Motor neuron (in vitro differentiated cells): ENCODE measurements at places on chromosomes 7 and 10.
A peak's percentile ranks its signal among the peaks of the same experiment; 100 is the strongest.

DNA sequence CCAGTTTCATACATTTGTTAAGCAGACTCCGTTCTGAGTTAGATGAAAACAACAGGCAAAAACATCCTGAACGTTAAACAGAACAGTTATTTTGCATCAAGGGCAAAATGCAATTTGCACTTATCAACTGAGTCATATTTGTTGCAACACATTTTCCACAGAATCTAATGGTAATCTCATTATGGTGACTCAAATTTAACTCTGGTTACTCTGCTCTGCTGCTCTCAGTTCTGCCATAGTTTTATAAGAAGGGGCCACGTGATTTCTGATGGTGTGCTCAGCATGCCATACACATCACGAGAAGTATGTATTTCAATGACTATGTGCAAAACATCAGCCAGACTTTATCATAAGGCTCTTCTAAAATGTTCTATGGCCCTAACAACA lies 148.8 kb downstream of the CHCHD3 start:
- no peak for ATAC-seq

- ATAC-seq: no peak
Observed at GRCh38 chr10:525565-526315, 163.7 kb downstream of the DIP2C start.

- ATAC-seq: no peak
Observed at GRCh38 chr7:100430493-100431285, 1.1 kb downstream of the MEPCE start.

- peak; percentile 65 for ATAC-seq
Observed at GRCh38 chr7:142231716-142232115, 26.1 kb downstream of the PRSS58 start.

DNA sequence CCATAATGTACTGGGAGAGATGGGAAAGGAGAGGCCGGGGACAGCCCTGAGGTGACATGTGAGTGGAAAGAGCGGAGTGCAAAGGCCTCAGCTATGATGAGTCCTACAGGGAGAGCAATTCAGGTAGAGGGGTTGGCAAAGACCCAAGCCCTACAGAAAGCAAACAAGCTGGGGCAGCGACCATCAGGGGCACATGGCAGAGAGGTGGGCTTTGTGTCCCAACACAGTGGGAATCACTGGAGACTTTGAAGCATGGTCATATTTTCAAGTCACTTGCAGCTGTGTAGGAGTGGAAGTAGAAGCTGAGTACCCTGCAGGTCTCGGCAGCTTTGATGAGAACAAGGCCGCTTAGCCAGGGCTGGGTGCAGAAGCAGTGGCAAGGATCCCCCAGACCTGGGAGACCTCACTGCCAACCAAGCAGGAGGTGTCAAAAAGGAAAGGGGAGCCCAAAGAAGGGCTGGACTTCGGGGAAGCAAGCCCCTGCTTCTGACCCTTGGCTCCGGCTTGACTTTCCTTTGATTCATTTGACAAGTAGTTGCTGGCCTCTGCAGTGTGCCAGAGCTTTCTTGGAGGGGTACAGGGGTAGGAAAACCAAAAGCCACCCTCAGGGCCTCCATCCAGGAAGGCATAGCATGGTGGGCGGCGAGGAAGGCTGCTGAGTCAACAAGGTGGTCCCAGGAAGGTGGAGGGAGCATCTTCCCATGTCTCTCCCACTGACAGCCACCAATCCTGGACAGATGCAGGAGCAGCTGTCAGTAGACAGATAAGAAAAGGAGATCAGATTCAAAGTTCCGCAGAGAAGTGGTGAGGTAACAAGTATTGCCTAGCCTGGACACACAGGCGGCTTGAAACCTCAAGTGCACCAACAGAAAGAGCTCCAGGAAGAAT lies 1.9 kb upstream of the PGAM2 start:
- ATAC-seq: no peak

DNA sequence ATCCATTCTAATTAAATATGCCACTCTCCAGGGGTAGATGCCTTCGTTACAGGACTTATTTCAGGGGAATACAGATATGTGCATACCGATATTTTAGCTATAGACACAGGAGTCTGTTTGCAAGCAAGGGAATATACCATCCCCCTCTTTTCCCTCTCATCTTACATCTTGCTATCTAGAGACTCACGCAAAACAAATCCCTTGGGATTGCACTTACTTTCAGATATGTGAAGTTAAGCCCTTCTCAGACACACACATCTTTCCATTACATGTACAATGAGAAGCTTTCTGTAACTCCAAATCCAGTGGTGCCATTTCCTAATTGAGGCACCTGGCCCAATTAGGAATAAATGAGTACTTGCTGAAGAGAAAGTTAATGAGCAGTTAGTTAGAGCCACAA lies 250.4 kb upstream of the FZD8 start:
- ATAC-seq: no peak

DNA sequence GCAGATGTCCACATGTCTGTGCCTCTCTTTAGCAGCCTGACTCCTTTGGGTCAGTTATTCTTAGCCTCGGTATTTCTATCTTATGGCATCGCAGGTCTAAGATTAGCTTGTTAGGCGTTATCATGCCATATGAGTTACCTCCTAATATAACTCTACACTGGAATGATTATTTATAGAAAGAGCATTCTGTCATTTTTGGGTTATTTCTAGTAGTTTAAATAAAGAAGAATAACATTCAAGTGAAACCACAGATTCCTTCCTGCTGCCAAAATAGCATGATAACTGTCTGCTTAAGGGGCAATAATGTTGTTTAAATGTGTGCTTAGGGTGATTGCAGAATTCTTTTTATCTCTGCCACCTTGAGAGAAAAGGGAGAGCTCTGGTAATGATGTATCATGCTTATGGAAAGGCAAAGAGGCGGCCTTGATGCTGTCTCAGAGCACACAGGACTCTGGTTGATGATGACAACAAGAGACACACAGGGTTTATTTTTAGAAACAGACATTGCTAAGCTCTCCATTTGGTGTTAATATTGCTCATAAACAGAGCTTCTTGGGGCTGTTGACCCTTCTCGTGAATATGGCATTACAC lies 10.4 kb downstream of the HDAC9 start:
- no peak for ATAC-seq

DNA sequence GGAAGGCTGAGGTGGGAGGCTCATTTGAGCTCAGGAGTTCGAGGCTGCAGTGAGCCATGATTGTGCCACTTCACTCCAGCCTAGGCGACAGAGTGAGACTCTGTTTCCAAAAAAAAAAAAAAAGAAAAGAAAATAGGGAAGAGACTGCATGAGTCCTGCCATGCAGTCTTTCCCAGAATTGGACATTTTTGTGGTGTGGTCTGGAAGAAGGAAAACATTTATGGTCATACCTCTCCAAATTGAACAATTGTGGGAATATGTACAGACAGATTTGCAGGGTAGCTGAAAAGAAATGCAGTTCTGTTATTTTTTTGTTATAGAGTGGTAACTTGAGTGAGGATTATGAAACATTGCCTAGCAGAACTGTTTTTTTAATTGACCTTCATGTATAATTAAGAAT lies 198.1 kb downstream of the AUTS2 start:
- no peak for ATAC-seq

- ATAC-seq: no peak
Observed at GRCh38 chr7:32047801-32048200, 22.4 kb downstream of the PDE1C start.

GRCh38 chr7:55065511-55066229 lies 46.9 kb downstream of the EGFR start:
- ATAC-seq: peak; percentile 88

GRCh38 chr10:32337350-32337749 lies 9.6 kb downstream of the EPC1 start:
- no peak for ATAC-seq

GRCh38 chr7:10429031-10429430 lies 544.6 kb upstream of the PHF14 start:
- no peak for ATAC-seq

GRCh38 chr7:4727914-4728705 lies 46.0 kb downstream of the FOXK1 start:
- ATAC-seq: no peak

DNA sequence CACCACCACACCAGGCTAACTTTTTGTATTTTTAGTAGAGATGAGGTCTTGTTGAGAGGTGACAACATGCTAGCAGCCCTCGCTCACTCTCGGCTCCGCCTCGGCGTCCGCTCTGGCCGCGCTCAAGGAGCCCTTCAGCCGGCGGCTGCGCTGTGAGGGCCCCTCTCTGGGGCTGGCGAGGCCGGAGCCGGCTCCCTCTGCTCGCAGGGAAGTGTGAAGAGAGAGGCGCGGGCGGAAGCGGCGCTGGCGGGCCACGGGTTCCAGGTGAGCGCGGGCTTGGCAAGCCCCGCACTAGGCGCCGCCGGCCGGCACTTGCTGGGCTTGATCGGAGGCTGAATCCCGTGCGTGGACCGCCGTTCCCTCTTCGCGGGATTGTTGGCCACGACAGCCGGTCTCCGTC lies 83.0 kb downstream of the EEPD1 start:
- ATAC-seq: no peak

DNA sequence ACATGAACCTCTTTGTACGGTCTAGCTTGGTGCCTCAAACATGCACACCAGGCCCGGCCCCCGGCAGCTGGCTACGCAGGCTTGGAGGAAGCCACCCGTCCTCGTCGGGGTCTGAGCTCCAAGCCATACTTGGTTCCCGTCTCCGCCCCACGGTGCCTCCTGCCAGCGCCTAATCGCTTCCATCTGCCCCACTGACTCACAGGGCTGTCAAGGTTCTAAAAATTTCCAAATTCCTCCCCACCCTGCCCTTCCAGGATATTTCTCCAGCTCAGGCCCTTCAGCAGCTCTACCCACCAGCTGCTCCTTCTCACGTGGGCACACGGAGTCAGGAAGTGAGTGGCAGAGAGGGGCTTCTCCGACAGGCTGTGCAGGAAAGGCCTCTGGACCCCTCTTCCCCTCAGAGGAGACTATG lies 38.8 kb downstream of the TMEM270 start:
- no peak for ATAC-seq

GRCh38 chr7:29471444-29472138 lies 92.0 kb upstream of the PRR15 start:
- no peak for ATAC-seq

- no peak for ATAC-seq
Observed at GRCh38 chr10:92076722-92077121, 153.2 kb downstream of the BTAF1 start.

GRCh38 chr10:29715296-29715695 lies 80.5 kb upstream of the SVIL start:
- ATAC-seq: no peak

GRCh38 chr7:17275749-17276671 lies 22.4 kb upstream of the AHR start:
- ATAC-seq: peak; percentile 58

DNA sequence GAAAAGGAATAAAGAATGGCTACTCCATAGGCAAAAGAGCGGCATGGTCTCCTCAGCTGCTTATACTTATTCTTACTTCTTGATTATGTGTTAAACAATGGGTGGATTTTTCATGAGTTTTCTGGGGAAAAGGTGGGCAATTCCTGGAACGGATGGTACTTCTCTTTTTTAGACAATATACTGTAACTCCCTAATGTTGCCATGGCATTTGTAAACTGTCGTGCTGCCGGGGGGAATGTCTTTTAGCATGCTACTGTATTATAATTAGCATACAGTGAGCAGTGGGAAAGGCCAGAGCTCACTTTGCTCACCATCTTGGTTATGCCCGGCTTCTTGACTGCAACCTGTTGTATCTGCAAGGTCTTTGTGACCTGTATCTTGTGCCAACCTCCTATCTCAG lies 372.1 kb upstream of the AKR1E2 start:
- no peak for ATAC-seq

DNA sequence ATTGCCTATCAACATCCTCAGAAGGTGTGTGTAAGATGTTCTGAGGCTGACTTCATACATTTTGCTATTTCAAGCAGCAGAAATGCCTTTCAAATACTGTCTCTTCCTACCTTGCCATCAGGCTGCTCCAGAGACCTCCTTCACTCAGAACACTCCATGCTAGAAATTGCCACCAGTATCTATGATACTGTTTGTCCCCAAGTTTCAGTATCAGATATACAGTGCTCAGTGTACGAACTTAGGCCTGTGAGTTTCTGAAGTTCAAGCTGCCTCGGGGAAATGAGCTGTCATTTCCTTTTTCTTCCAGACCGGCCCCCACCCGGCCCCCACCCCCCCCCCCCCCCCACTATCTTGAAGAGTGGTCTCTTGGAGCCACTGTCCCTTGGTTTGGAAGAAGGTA lies 373.4 kb upstream of the CHRM2 start:
- no peak for ATAC-seq

GRCh38 chr7:83684928-83685327 lies 36.0 kb upstream of the SEMA3E start:
- no peak for ATAC-seq

DNA sequence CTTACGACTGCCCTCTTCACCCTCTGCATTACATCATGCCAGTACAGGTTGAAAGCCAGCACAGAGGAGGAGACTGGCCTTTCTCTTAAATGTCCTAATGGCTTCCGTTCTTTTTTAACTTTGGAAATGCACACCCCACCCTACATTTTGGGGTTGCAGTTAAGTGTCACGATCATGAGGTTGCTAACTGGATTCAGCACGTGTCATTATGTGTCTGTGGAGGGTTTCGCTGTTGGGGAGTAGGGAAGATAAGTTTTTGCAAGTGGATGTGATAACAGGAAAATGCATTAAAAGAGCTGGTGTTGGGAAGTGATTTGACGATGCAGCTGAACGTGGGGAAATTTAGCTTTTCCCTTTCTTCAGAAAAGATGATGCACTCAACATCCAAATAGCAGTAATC lies 135.9 kb downstream of the LRRC4 start:
- no peak for ATAC-seq

- ATAC-seq: no peak
Observed at GRCh38 chr10:92778091-92778490, 70.2 kb upstream of the EXOC6 start.

DNA sequence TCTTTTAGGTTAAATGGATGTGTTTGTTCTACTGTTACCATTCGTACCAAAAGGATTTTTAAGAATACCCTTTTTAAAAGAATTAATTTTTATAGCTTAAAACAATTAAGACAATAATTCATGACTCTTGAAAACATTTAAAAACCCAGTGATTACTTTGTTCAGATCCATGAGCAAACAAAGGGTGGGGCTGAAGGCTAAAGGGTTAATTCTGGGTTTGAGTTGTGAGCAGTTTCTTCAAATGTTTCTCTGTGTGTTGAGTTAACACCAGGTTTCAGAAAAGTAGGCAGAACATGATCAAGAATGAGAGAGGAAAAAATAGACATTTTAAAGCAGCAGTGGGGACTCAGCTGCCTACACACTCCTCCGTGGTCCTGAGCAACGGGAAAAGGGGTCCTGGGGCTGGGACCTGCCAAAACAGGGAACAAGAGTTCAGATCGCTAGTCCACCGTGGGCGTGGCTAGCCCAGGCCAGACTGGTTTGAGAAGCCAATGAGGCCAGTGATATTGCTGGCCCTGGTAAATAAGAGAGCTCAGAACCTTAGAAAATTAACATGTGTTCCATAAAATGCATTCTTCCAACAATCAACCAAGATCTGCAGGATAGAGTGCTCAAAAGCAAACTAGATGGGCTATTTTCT lies 14.9 kb upstream of the EZH2 start:
- ATAC-seq: no peak

DNA sequence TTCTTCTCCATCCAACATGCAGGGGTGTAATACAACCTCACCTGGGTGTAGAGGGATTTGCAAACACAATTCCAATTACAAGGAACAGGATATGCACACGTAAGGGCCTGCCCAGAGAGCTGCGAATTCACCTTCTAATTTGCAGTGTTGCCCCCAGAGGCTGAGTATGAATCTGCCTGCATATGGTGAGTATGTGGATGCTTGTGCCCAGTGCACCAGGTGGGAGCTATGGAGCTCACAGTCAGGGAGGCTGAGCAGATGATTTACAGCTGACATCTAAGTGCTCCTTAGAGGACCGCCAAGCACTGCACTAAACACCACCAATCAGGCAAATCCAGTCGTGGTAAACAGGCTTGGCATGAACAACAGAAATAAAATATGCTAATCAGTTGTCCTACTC lies 132.0 kb downstream of the RELN start:
- ATAC-seq: peak; percentile 100
